ENCODE measurements at places on chromosomes 6 and 20. TPM values are rescaled to one million over a fixed set of nuclear protein-coding genes. Genes with fewer than 3 reads are reported as not detected.

RCAN2 gene
- total RNA-seq, result not detected

HLA-DQA2 gene
- total RNA-seq, result not detected

CCN6 gene
- total RNA-seq, result not detected

PBOV1 gene
- total RNA-seq, result not detected

MUC21 gene
- total RNA-seq, result not detected

MACROD2 gene
- 0.08 TPM for total RNA-seq

STX11 gene
- 14.1 TPM for total RNA-seq

MAVS gene
- 29.7 TPM for total RNA-seq

HLA-DOB gene
- 17.0 TPM for total RNA-seq

DNA sequence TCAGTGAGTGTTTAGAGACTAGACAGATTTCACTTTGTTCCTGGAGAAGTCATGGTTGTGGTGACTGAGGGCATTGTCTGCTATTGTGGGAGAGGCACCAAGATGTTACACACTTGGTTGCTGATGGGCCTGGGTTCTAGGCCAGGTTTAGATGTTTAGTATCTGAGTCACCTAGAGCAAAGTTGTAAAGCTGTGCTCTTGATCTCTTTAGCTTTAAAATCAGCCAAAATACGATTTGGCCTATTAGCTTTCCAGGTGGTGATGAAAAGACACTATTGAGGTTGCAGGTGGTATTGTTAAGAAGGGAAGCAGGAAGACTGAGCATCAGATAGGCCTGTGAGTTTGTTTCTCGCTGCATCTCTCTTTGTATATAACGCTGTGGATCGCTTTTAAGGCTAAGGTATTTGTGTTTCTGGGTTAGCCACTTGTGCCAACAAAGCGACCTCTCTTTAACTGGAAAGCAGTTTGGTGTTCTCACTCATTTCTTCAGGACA is 48.6 kb downstream of the FOXO3 start:
- no peak overlapping the region for H3K27ac ChIP-seq
- H3K4me3 ChIP-seq, result no peak overlapping the region
- peaks cover 4% of the 10 kb centered on the region for H3K4me1 ChIP-seq
- H3K36me3 ChIP-seq, result peaks cover 5% of the 10 kb centered on the region

- H3K36me3 ChIP-seq, result no peaks in the 10 kb centered on the region
- H3K27me3 ChIP-seq, result peaks cover 3% of the 10 kb centered on the region
- H3K4me1 ChIP-seq, result no peaks in the 10 kb centered on the region
- H3K4me3 ChIP-seq, result no peak overlapping the region
- no peak overlapping the region for H3K27ac ChIP-seq
These were observed 37.3 kb downstream of the SPDEF start for GRCh38 chr6:34518669-34519365.

GRCh38 chr6:14277405-14277930 is 159.9 kb downstream of the CD83 start:
- H3K36me3 ChIP-seq, result peaks cover 14% of the 10 kb centered on the region
- peaks cover 45% of the 10 kb centered on the region for H3K4me1 ChIP-seq
- H3K27me3 ChIP-seq, result no peaks in the 10 kb centered on the region
- H3K27ac ChIP-seq, result peak overlapping the region; percentile 89

- no peak for DNase-seq
- no peak overlapping the region for H3K27ac ChIP-seq
- no peaks in the 10 kb centered on the region for H3K36me3 ChIP-seq
- H3K27me3 ChIP-seq, result no peaks in the 10 kb centered on the region
These were observed 118.8 kb upstream of the PTCHD4 start for GRCh38 chr6:48229841-48230240.

DNA sequence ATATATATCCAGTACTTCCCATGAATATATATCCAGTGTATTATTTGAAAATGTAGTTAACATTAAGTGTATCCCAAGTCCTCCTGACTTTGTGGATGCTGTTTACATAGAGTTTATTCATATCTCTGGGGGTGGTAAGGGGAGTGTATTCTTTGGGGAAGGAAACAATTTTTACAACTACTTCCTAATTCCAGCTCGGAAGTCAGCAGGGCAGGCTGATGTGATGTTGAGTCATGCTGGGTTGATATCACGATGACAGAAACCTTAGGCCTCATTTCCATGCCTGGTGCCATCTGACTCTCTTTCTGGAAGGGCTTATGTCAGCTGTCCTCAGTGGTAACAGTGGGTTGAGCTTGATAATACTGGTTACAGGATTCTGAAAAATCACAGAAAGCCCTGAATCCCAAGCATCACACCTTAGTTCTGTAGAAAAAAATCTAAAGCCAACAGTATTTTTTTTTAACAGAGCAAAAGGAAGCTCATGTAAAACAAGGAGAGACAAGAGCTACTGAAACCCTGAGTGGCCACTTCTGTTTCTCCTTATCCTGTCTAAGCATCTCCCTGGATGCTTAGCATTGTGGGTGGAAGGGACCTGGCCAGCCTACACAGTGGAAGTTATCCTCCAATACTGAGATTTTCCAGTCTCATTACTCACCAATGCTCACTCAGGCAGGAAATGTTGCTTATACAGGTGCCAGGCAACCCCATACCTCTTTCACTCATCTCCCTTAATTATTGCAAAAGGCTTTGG is 75.2 kb upstream of the IYD start:
- H3K27me3 ChIP-seq, result peaks cover 3% of the 10 kb centered on the region
- H3K4me3 ChIP-seq, result no peak overlapping the region
- no peak for DNase-seq
- H3K4me1 ChIP-seq, result no peaks in the 10 kb centered on the region
- H3K36me3 ChIP-seq, result no peaks in the 10 kb centered on the region

DNA sequence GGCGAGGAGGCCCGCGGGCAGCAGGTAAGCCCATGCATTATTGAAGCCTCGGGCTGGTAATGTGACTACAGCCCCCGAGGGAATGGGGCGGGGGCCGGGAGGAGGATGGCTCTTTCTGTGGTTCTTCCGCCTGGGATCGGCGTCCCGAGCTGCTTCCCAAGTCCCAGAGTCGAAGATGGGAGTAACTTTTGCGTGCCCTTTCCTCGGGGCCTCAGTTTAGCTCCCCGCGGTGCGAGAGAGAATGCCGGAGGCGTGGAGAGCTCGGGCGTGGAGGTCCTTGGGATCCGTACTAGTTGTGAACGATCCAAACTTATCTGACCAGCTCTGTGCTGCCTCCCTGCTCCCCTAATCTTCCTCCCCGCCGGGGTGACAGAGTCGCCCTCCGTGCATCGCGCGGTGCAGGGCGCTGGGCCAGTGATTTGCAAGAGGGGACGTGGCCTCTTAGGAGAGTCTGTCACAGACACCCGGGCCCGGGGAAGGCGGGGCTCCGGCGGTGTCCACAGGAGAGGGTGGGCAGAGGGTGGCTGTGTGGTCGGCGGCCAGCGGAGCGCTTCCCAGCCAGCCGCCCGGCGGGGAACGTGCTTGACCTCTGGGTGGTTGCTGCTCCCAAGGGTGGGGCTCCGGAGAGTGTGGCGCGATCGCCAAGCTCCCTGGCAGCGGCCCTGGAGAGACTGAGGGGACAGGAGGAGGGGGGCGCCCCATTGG is 815 bp downstream of the UTRN start:
- peaks cover 13% of the 10 kb centered on the region for H3K27me3 ChIP-seq
- peak; percentile 46 for DNase-seq
- peaks cover 23% of the 10 kb centered on the region for H3K4me1 ChIP-seq
- peaks cover 6% of the 10 kb centered on the region for H3K36me3 ChIP-seq
- peak overlapping the region; percentile 90 for H3K4me3 ChIP-seq

- peaks cover 89% of the 10 kb centered on the region for H3K4me1 ChIP-seq
- DNase-seq, result no peak
- H3K27me3 ChIP-seq, result no peaks in the 10 kb centered on the region
- H3K36me3 ChIP-seq, result peaks cover 75% of the 10 kb centered on the region
These were observed 7.5 kb downstream of the SNX5 start for GRCh38 chr20:17960927-17961586.

DNA sequence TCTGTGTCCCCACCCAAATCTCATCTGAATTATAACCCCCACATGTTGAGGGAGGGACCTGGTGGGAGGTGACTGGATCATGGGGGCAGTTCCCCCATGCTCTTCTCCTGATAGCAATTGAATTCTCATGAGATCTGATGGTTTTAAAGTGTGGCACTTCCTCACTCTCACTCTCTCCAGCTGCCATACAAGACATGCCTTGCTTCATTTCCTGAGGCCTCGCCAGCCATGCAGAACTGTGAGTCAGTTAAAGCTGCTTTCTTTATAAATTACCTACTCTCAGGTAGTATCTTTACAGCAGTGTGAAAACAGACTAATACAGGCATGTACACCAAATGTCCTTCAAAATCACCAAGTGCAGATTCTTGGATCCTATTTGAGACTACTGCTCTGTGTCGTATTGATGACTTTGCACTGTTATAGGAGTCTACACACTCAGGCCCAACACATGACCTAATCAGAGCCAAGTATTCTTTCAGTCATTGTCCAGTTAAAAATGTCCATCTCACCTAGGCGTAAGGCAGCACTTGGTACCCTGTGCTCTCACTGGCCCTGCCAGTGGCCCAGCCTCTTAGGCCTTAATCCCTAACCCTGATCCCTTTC is 52.8 kb upstream of the UST start:
- no peak for DNase-seq
- no peak overlapping the region for H3K27ac ChIP-seq
- no peaks in the 10 kb centered on the region for H3K4me1 ChIP-seq
- H3K27me3 ChIP-seq, result no peaks in the 10 kb centered on the region

DNA sequence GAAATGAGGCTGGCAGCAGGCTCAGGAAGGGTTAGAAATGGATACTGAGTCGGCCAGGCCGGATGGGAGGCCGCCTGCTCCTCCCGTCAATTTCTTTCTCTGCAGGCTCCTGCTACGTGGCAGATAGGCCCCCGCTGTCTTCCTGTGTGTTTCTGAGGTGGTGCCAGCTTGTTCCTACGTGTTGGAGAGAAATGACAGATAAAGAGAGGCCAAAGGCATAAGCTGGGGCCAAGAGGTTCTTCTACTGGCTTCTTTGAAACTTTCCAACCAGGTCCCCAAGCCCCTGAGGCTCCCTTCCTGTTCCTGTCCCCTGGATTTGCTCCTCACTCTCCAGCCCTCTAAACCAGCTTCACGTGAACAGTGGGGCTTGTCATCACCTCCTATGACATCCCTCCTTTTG is 76.8 kb downstream of the TCP11 start:
- H3K4me3 ChIP-seq, result no peak overlapping the region
- H3K27ac ChIP-seq, result no peak overlapping the region
- H3K4me1 ChIP-seq, result peaks cover 30% of the 10 kb centered on the region
- no peaks in the 10 kb centered on the region for H3K36me3 ChIP-seq

- DNase-seq, result no peak
- H3K4me3 ChIP-seq, result no peak overlapping the region
- peaks cover 82% of the 10 kb centered on the region for H3K27me3 ChIP-seq
- H3K36me3 ChIP-seq, result peaks cover 40% of the 10 kb centered on the region
- H3K4me1 ChIP-seq, result peaks cover 33% of the 10 kb centered on the region
- peak overlapping the region; percentile 55 for H3K27ac ChIP-seq
These were observed 5.1 kb downstream of the TFAP2A start for GRCh38 chr6:10409731-10410206.

DNA sequence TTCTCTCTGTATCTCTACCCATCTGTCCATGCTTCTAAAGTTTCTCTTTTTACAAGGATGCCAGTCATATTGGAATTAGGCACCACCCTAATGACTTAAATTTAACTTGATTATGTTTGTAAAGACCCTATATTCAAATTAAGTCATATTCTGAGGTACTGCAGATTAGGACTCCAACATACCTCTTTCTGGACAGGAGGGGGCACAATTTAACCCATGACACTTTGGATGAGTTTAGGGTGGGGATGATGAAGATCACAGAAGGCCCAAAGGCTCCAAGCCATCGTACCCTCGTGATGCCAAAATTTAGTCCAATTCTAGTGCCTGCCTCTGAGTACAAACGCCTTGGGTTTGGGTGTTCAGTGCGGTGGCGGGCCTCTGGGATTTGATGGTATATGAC is 15.0 kb upstream of the NKX2-2 start:
- no peak overlapping the region for H3K27ac ChIP-seq
- peaks cover 49% of the 10 kb centered on the region for H3K27me3 ChIP-seq
- H3K36me3 ChIP-seq, result no peaks in the 10 kb centered on the region

DNA sequence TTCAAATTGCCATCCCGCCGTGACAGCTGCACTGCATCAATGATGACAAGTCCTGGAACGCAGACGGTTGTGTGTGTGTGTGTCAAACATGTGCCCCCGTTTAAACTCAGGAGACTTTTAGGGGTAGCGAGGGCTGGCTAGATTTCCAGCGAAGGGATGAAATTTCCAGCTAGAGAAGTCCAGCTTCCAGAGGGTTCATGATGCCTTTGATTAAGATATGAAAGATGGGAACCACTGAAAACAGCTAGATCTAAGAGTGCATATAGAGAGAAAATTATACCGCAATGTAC is 644 bp downstream of the KIZ start:
- peak overlapping the region; percentile 85 for H3K4me3 ChIP-seq
- peaks cover 22% of the 10 kb centered on the region for H3K4me1 ChIP-seq
- no peak for DNase-seq
- H3K27ac ChIP-seq, result peak overlapping the region; percentile 86
- H3K36me3 ChIP-seq, result peaks cover under 1% of the 10 kb centered on the region

GRCh38 chr6:77424761-77425160 is 38.5 kb downstream of the HTR1B start:
- H3K27ac ChIP-seq, result no peak overlapping the region
- no peaks in the 10 kb centered on the region for H3K36me3 ChIP-seq
- DNase-seq, result no peak

- peaks cover 25% of the 10 kb centered on the region for H3K4me1 ChIP-seq
- peak overlapping the region; percentile 84 for H3K27ac ChIP-seq
- H3K27me3 ChIP-seq, result no peaks in the 10 kb centered on the region
These were observed 1.2 kb downstream of the ARFGAP1 start for GRCh38 chr20:63273635-63274380.

GRCh38 chr6:145621776-145622175 is 113.5 kb downstream of the EPM2A start:
- H3K36me3 ChIP-seq, result no peaks in the 10 kb centered on the region
- no peak overlapping the region for H3K4me3 ChIP-seq
- peaks cover 2% of the 10 kb centered on the region for H3K4me1 ChIP-seq
- DNase-seq, result no peak

DNA sequence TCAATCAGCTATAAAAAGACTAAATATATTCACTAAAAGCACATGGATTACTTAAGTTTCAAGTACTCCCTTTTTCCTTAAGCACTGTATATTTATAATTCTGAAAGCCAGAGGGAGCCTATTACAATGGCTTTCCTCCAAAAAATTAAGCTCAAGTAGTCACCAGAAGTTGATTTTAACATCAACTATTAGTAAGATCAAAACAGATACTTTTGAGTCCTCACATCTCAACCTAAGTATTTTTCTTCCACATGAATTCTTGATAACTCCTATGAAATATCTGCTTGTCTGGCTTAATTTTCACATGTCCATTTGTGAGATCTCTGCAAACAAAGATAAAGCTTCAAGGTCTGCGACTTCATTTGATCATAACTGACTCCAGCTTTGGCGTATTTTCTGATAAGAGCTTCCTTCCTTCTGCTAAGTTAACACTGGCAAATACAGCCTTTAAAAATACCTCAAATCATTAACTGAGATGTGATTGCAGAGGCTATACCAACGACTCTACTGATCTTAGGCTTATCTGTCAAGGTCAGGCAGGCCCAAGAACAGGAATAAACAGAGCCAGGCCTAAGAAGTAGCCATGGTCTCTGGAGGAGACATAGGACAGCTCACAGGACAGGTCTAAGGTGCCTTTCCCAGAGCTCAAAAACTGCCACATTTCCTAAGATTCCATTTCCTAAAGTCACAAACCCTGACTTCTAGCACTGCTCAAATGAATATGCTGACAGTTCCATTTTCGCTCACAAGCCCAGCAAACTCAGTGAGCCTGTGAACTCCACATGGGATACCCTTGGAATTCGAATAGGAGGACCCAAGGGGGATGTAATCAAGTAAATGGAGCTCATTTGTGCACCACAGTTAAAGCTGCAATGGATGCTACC is 10.0 kb downstream of the SNX5 start:
- H3K27ac ChIP-seq, result peak overlapping the region; percentile 72
- H3K36me3 ChIP-seq, result peaks cover 76% of the 10 kb centered on the region
- no peak for DNase-seq
- H3K27me3 ChIP-seq, result no peaks in the 10 kb centered on the region
- H3K4me3 ChIP-seq, result no peak overlapping the region

All from activated CD8-positive, alpha-beta T cell treated with anti-CD3 and anti-CD28 coated beads, Interleukin-2, amount 10 ng/mL, durations not matched to agents 7 days and 5 days (primary cell).